ENCODE measurements at places on chromosomes 13 and 19. TPM values are rescaled to one million over a fixed set of nuclear protein-coding genes. Genes with fewer than 3 reads are reported as not detected.

DNA sequence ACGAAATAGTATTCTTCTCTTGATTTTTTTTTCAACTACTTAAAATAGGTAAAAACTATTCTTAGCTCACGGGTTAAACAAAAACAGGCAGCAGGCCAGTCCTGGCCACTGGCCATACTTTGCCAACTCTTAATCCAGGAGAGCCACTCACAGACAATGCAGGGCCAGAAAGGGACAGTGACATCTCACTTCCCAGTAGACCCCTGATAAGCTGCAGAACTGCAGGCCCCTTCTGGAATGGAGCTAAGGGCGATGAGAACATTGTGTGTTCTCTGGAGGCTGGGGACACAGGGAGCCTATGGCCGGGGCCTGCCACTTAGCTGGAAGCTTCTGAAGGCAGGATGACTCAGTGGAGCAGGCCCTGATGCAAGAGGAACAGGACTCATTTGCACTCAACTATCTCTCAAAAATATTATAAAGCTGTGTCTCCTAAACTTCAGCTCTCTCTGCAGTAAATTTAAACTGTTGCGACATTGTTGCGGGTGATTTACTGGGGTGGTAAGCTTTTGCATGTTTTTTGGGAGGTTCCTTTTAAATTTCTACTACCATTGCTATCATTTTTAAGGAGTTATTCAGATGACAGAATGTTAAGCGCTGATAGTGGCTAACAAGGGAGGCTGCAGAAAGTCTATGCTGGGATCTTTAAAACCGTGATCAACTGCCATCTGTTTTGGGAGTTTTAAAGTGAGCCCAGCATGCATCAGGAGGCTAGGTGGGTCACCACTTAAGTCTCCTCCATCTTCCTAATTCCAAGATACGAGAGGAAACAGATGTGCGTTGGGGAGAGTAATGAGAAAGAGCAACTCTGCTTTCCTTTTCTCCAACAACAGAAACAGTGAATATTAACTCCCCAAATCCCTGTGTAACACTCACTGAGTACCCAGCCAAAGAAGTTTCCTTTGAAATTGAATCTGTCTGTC is 33.2 kb upstream of the KATNAL1 start:
- DNase-seq, result no peak

DNA sequence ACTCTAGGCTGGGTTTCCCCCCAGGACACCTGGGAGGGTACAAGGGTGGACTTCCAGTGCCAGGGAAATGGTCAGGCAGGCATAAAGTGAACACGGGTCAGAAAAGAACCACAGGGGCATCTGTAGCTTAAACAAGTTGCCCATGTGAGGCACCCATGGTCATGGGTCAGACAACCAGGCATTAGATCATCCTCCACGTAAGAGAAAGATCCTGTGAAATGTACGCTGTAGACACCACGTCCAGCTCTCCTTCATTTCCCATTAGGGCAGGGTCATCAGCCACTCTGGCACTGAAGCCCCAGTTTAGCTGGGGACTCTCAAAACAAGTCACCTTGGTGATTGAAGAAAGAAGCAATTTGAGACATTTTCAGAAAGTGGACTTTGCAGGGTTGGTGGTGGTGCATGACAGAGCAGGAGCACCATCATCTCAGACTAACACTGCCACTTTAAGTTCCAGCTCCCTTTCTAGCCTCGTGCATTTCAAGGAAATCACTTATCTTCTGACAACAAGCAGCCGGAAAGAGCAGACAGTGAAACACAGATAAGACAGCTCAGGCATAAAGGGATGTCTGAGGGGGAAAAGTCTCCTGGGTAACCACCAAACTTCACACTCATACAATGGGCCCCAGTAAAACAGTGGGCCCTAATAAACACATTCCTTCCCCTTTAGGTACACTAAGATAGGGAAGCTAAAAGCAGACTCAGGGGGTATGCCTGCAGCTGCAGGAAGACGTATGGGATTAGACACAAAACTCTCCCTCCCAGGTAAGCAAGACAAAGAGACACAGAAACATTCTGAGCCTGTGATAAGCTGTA is 16.1 kb upstream of the SIGLEC6 start:
- DNase-seq, result no peak

- DNase-seq, result peak; percentile 43
Observed at GRCh38 chr19:35055715-35056179, 14.2 kb downstream of the HPN start.

GRCh38 chr13:110109910-110110309 is 197.0 kb downstream of the COL4A1 start:
- no peak for DNase-seq

DNA sequence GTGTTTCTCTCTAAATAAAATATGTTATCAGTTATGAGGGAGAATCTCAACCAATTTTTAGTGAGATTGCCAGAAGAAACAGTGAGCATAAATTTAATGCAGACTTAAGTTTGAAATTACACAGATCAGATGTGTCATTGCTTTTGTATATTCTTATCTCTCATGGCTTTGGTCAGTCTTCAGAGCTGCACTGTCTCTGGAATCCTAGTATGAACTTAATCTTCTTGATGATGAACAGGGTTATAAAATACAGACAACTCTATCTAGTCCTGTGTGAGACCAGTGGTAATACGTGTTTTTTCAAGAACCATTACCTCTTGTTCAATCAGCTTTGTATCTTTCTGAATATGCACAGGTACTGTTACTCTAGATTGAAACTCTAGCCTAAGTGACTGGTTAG is 528.0 kb downstream of the DACH1 start:
- DNase-seq, result no peak

Gene ZNF582
- total RNA-seq, result 10.1 TPM

Gene SHANK1
- not detected for total RNA-seq

Gene AZU1
- total RNA-seq, result 0.70 TPM

Gene TBXA2R
- 3.9 TPM for total RNA-seq
